ENCODE measurements at places on chromosomes 1 and 21. TPM values are rescaled to one million over a fixed set of nuclear protein-coding genes. Genes with fewer than 3 reads are reported as not detected.

DNA sequence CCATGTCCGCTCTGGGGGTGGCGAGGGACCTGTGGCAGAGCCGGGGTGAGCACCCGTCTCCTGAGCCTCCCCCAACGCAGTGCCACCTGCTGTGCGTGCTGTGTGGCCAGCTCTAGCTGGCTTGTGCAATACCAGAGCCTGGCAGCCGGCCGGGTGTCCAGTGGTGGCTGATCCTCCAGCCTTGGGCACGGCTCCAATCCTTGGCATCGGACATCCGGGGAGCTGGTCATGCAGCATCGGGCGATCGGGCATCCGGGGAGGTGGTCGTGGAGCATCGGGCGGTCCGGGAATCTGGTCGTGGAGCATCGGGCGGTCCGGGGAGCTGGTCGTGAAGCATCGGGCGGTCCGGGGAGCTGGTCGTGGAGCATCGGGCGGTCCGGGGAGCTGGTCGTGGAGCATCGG, 8.1 kb downstream of the SLX9 start:
- no peak for DNase-seq
- H3K27ac ChIP-seq: no peak overlapping the region
- peaks cover 8% of the 10 kb centered on the region for H3K4me1 ChIP-seq
- H3K36me3 ChIP-seq: no peaks in the 10 kb centered on the region
- no peak overlapping the region for H3K4me3 ChIP-seq
- H3K27me3 ChIP-seq: no peaks in the 10 kb centered on the region

DNA sequence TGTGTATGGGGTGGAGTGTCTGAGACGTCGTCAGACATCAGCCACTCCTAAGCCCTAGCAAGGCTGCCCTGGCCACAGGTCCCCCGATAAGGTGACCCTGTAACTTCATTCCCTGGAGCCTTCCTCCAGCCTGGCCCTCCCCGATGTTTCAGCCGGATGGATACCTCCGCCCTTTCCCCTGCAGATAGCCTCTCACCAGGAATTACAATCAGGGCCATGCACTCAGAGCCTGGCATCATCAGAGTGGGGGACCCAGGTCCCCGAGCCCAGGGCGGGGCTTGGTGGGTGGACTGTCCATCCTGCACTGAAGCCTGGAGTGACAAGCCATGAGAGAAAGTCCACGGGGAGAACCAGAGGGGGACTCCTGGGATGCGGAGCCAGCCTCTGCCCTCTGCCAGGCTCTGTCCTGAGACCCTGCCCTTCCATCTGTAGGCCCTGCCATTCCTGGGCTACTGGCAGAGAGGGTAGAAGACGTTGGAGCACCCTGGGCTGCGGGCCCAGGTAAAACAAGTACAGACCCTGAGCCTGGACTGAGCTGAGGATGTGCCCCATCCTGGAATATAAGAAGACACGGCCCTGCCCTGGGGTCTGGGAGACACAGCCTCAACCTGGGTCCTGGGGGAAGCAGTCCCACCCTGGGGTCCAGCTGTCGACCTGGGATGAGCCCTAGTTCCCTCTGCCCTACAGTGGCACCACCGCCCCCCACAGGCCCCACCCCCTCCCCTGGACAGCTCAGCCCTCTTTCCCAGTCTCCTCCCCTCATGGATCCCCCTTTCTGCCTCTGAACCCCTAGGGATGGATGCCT, 16.8 kb upstream of the ARF1 start:
- peaks cover 46% of the 10 kb centered on the region for H3K27me3 ChIP-seq
- no peak overlapping the region for H3K4me3 ChIP-seq
- no peak for DNase-seq
- H3K36me3 ChIP-seq: no peaks in the 10 kb centered on the region
- no peaks in the 10 kb centered on the region for H3K4me1 ChIP-seq

DNA sequence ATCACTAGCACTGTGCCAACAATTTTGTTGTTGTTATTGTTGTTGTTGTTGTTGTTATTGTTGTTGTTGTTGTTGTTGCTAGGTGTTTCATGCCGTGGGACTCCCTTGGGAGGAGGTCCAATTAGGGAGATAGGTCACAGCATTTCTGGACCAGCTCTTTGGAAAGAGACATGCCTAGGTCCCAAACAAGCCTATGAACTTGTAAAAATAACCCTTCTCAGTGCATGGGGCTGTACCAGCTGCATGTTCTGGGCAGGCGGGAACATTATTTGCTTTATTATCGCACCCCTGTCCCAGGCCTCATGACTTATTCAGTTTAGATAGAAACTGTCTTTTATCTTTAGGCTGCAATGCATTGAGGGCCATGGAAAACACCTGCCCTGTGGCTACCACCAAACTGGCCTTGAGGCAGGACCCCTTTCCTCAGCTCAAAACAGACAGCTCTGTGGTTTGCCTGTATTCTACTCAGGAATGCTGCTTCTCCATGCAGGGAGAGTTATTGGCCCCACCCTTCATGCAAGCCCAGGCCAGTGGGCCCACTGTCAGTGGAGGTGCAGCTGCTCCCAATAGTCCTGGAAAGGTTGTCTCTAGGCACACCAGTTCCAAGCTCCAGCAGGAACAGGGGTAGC, 386.5 kb upstream of the BRINP3 start:
- no peaks in the 10 kb centered on the region for H3K4me1 ChIP-seq
- H3K27ac ChIP-seq: no peak overlapping the region
- H3K4me3 ChIP-seq: no peak overlapping the region
- H3K36me3 ChIP-seq: no peaks in the 10 kb centered on the region
- DNase-seq: no peak

- H3K4me3 ChIP-seq: no peak overlapping the region
- no peaks in the 10 kb centered on the region for H3K4me1 ChIP-seq
- no peak for DNase-seq
Measured at GRCh38 chr1:85611856-85612255, 31.3 kb downstream of the CCN1 start.

- no peaks in the 10 kb centered on the region for H3K36me3 ChIP-seq
- no peaks in the 10 kb centered on the region for H3K27me3 ChIP-seq
- H3K27ac ChIP-seq: no peak overlapping the region
- no peak for DNase-seq
Measured at GRCh38 chr1:1429671-1430073, 5.8 kb upstream of the VWA1 start.

DNA sequence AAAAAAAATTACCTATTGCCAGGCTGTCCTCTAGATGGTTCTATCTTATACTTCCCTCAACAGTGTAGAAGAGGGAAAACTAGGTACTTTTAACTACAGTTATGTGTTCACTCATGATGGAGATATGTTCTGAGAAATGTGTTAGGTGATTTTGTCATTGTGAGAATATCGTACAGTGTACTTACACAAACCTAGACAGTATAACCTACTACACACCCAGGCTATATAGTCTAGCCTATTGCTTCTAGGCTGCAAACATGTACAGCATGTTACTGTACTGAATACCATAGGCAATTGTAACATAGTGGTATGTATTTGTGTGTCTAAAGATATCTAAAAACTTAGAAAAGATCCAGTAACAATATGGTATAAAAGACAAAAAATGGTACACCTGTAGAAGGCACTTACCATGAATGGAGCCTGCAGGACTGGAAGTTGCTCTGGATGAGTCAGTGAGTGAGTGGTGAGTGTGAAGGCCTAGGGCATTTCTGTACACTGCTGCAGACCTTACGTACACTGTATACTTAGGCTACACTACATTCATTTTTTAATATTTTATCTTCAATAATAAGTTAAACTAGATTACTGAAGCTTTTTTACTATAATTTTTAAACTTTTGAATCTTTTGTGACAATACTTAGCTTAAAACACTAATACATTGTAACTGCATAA, 13.2 kb downstream of the MGST3 start:
- H3K27me3 ChIP-seq: no peaks in the 10 kb centered on the region
- no peak overlapping the region for H3K27ac ChIP-seq
- DNase-seq: no peak
- H3K4me3 ChIP-seq: no peak overlapping the region

DNA sequence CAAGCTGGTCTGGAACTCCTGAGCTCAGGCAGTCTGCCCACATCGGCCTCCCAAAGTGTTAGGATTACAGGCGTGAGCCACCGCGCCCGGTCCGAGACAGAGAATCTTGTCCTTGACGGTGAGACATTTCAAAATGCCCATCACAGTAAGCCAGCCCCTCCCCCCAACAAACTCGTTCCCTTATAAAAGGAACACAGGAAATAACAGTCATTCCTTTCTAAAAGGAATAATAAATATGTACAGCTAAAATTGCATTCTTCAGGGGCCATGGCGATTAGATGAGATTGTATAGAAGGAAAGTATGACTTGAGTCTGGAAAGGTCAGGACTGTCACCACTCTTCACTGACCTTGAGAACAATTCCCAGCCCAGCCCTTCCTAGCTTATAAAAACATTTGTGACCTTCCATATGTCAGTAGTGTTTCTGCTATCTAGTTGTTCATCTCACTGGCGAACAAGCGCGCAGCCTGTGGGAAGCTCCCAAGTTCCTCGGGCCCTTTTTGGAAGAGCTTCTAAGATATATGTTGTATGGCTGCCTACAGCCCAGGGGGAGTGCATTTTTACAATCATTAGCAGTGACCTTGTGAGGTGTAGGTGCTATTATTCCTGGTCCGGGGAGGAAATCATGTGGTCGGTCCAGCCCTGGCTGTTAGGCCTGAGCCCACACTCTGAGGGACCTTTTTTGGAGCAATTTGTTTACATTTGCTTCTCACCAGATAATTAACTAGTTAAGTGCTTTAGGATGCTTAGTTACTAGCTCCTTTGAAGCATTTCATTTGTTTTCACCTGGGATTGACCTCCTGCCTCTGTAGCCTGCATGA, 8.7 kb downstream of the SZRD1 start:
- peak overlapping the region; percentile 4 for H3K27ac ChIP-seq
- peaks cover 24% of the 10 kb centered on the region for H3K4me1 ChIP-seq
- H3K36me3 ChIP-seq: peaks cover 5% of the 10 kb centered on the region
- H3K27me3 ChIP-seq: no peaks in the 10 kb centered on the region
- no peak overlapping the region for H3K4me3 ChIP-seq
- no peak for DNase-seq

- H3K4me1 ChIP-seq: no peaks in the 10 kb centered on the region
- no peak for DNase-seq
- no peaks in the 10 kb centered on the region for H3K27me3 ChIP-seq
- no peaks in the 10 kb centered on the region for H3K36me3 ChIP-seq
- no peak overlapping the region for H3K4me3 ChIP-seq
Measured at GRCh38 chr1:239833723-239834122, 258.0 kb upstream of the FMN2 start.

DNA sequence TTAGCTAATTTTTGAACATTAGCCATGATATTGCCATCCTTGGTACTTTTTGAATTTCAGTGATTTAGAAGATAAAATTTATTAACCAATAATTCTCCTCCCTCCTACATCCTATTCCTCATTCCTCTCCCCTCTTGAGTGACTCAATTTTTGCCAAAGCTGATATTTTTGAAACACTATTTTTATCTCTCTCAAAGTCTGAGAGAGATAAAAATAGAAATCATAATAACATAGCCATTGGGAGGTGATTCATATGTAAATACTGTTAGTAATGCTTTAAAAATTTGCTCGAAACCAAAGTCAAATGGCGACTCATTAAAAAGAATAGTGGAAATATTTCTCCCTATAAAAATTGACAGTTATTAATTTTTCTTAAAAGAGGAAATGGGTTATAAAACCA, 97.4 kb downstream of the PATJ start:
- no peaks in the 10 kb centered on the region for H3K36me3 ChIP-seq
- no peak overlapping the region for H3K27ac ChIP-seq
- H3K4me1 ChIP-seq: no peaks in the 10 kb centered on the region
- DNase-seq: no peak
- no peaks in the 10 kb centered on the region for H3K27me3 ChIP-seq
- no peak overlapping the region for H3K4me3 ChIP-seq

NUP210L gene
- not detected for polyA plus RNA-seq

HS2ST1 gene
- polyA plus RNA-seq: 7.1 TPM

ZNF683 gene
- polyA plus RNA-seq: not detected

Data from naive thymus-derived CD4-positive, alpha-beta T cell (primary cell).